ENCODE measurements at places on chromosomes 3 and 15.

DNA sequence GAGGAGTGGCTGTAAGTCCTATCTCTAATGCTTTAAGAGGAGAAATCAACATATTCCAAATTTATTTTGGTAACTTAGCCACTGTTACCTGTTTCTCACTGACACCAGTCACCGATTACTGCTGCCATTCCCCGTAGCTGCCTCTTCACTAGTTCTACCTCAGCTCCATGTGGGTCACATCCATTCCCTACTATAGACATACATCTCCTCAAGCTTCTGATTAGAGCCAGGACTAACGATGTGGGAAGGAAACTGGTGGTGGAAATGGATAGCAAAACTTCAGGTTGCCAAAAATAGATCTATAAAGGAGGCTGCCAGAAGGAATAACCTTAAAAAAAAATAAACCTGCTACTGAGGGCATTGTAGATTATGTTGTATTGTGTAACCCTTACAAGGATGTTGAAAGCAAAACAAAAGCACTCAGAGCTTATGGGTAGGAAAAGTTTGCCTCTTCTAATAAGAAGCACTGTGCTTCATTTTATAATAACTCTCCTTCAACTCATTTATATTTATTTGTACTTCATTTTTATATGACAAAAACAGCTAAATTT is 56.0 kb downstream of the KAT2B start:
- no peak for DNase-seq

- peak; percentile 85 for DNase-seq
Observed at GRCh38 chr3:177337541-177338331, 140.5 kb upstream of the TBL1XR1 start.

- no peak for DNase-seq
Observed at GRCh38 chr15:81728726-81729125, 317.1 kb downstream of the MEX3B start.

GRCh38 chr3:40877631-40878463 is 321.5 kb upstream of the CTNNB1 start:
- DNase-seq = no peak

GRCh38 chr3:98274914-98275313 is 7.4 kb upstream of the OR5H2 start:
- no peak for DNase-seq

- no peak for DNase-seq
Observed at GRCh38 chr15:31338318-31338878, 11.8 kb downstream of the KLF13 start.

DNA sequence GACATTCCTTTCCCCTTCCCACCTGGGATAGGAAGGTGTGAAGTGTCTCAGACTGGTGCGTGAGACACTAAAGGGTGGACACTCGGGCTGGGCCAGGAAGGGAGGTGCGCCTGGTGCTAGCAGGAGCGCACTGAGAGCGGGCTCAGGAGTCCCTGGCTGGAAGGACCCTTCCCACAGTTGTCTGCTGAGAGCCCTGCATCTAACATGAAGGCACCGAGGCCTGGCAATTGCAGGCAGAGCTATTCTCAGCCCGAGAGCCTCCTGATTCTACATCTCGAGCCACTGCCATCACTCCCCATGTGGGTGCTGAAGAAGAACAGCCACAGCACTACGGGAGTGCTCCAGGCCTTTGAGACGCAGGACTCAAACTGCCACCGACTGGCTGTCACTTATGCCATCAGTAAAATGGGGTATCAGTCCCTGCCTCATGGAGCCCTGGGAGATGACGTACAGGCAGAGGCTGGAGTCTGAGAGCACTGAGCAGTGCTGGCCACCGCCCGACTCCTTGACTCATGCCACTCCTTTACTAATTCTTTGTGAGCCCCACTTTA is 159.4 kb downstream of the KLF13 start:
- no peak for DNase-seq

DNA sequence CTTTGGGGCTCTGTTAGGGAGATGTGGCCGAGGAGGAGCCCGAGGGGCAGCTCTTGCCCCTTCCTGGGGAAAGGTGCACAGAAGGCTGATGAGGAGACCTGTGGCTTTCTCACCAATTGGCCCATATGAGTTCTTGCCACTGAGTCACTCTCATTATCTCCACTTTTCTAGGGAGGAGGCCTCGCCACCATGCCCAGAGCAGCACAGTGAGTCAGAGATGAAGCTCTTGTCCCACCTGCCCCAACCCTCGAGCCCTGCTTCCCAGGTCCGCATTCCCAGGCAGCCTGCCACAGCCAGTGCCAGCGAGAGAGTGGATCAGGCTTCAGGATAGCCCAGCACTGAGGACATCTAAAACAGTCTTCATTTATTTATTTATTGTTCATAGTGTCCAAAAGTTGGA is 53.5 kb downstream of the AMOTL2 start:
- peak; percentile 72 for DNase-seq

- no peak for DNase-seq
Observed at GRCh38 chr3:3109407-3110298, 521 bp downstream of the IL5RA start.

- peak; percentile 21 for DNase-seq
Observed at GRCh38 chr3:123880998-123881561, 3.1 kb downstream of the MYLK start.

DNA sequence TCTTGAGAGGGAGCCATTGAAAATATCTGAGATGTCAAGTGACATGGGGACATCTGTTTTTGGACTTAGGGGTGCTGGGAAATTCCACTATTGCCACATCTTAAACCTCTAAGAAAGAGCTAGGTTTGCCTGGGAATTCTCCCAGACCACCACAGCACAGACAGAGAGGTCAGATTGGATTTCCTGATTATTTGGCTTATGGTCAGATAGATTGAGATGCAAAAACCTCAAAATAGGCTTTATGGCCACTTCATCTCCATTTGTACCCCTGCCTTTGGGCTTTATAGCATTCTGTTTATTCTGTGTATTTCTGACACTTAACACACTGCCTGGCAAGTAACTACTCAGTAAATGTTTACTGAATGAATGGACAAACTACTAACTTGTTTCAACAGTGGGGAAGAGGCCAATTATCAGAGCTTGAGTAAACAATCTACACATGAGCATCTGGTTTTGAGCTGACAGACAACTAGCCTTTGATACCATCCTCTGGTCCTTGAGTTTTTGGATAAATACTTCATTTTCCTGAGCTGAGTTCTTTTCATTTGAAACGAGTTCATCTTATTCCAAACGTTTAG is 81.8 kb downstream of the TP63 start:
- DNase-seq = no peak

GRCh38 chr3:59266551-59266950 is 216.7 kb upstream of the CFAP20DC start:
- no peak for DNase-seq

- no peak for DNase-seq
Observed at GRCh38 chr3:73433079-73433478, 191.7 kb downstream of the PDZRN3 start.

DNA sequence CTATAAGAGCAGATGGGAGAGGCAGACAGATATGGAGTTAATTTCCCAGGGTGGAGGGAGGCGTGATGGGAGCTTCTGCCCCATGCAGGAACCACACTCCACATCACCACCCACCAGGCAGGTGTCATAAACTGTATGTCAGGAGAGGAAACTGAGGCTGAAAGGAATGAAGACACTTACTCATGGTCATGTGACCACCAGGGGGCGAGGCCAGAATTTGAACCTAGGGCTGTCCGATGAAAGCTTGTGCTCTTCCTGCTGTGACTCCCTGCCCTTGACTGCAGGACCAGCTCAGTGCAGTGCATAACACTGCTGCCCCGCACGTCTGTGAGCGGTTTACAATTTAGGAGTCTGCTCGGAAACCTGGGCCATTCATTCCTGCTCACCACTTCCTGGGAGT is 28.8 kb downstream of the NUP210 start:
- no peak for DNase-seq

DNA sequence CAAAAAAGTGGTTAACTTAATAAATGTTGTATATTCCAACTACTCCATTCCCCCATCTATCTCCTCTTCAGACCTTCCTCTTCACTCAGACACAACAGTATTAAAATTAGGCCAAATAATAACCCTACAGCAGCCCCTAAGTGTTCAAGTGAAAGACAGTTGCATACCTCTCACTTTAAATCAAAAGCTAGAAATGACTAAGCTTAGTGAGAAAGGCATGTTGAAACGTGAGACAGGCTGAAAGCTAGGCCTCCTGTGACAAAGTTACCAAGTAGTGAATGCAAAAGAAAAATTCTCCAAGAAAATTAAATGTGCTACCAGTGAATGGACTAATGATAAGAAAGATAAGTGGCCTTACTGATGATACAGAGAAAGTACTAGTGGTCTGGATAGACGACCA is 71.7 kb downstream of the ANKRD28 start:
- DNase-seq = no peak

DNA sequence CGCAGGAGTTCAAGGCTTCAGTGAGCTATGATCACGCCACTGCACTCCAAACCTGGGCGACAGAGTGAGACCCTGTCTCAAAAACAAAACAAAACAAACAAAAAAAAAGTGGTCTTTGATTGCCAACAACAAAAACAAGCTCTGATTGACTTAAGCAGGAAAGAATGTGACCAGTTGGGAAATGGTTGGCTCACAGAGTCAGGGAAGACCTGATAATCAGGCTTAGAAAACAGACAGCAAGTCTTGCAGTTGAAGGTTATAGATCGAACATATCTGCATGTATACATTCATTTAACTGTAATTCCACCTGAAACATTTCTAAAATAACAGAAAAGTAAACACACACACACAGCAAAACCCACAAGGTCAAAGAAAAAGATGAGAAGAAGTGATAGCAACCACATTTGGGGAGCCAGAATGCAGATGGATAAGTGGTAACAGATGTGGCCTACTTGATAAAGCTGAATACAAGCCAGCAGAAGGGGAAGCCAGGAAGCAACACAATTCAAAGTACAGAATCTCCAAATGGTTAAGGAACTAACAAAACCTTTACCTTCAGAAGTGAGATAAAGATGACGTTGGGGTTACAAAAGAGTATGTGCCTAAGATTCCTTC is 699.9 kb upstream of the ZNF385D start:
- DNase-seq = no peak

DNA sequence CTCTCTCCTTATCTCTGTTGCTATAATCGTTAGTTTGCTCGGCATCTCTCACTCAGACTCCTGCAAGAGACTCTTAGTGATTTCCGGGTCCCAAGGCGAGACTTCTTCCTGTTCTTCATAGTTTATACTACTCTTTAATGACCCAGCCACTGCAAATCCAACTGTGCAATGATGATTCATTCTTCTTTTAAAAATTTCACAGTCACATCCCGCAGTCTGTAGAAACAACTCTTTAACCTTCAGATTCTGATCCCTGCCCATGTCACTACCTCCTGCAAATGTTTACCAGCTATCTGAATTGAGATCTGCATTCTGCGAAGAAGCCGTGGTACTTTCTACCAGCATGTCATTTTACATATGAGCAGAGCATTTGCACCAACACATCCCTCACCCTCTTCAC is 2.8 kb upstream of the VGLL3 start:
- DNase-seq = no peak

DNA sequence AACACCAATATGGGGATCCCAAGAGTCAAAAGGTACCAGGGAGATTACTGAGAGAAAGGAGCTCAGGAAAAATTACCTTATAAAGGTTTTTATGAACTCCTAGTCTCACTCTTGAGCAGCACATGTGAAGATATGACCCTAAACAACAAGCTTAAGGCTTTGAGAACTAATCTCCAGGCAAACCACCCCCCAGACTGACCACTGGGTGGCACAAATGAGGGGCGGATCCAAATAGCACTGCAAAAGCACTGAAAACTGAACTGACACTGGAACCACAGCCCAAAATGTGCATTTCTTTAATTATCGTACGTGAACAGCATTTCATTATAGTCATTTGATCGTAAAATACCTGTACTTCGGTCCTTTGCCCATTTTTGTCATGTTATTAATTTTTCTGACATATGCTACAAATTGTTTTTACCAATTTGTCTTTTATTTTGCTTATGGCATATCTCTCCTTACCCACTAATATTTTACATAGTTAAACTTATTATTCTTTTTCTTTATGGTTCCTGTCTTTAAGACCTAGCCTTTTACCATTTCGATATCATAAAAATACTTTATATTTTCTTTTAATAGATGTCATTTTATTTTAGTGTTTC is 31.5 kb upstream of the TFDP2 start:
- peak; percentile 24 for DNase-seq

- peak; percentile 84 for DNase-seq
Observed at GRCh38 chr15:89893696-89894447, at the start of gene AP3S2. Gene AP3S2, minus strand, starts transcription at chr15:89893994. Its CDS starts 45 bp downstream, at chr15:89893949.

- DNase-seq = peak; percentile 47
Observed at GRCh38 chr3:52317208-52318000, 1.3 kb downstream of the DNAH1 start.

DNA sequence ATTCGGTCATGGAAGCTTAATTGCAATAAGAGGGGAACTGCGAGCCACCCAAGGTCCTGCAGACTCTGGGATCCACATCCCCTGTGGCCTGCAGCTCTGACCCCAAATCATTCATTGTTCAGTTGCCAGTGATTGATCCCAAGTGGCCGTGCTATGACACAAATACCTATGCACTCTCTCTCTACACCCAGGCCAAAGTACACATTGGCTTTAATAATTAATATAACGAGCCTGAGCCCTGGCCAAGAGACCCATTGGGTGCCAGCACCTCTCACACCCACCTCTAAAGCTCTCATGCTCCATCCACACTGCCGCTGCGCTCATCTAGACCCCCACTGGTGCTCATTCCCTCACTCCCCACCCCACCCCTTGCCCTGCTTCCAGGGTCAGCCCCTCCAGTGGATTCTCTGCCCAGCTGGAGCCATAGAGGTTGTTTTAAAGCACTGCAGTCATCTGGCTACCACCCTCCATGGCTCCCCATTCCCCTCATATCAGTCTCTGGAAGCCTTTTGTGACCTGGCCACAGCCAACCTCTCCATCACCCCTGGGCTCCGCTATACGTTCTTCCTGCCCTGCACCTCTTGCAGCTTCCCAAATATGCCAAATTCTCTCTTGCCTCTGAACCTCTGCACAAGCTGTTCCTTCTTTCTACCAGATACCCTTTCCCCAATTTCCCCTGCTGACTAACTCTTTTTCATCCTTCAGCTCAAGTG is 37.7 kb upstream of the SLC6A6 start:
- DNase-seq = no peak

- no peak for DNase-seq
Observed at GRCh38 chr15:92384381-92384780, 9.3 kb upstream of the ST8SIA2 start.

DNA sequence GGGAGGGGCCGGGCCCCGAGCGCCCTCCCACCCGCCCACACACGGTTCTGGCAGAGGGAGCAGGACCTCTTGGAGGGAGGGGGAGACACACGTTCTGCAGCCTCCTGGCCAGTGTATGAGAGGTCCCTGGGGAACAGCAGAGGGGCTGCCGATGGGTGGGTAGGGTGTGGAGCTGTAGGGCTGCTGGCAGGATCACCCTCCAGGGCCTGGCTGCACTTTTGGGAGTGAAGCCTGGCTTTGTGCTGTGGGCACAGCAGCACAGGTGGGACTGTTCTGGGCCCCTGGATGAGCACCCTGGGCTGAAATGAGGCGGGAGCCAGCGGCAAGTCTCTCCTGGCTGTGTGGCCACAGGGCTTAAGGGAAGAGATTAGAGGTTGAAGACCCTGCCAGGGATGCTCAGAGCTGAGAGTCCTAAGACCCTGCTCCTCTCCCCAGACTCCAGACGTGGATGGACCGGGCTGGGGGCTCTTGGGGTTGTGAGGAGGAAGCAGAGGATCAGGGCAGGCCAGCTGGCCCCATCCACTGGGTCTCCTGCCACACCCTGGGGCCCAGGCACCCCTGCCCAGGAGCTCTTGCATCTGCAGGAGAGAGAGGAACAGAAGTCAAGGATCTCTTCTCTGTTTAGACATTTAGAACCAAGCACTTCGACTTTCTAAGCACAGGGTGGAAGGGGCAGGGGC is 45.2 kb downstream of the RGMA start:
- DNase-seq = no peak

GRCh38 chr3:45145681-45146614 is at the start of gene CDCP1:
Gene CDCP1, minus strand, starts transcription at chr3:45146378. Its CDS starts 91 bp downstream, at chr3:45146287.
- peak; percentile 42 for DNase-seq

- no peak for DNase-seq
Observed at GRCh38 chr15:31344823-31345605, 18.4 kb downstream of the KLF13 start.
